NCI-H446 (cell line): ENCODE measurements at places on chromosomes 6 and 20.

- no peak for DNase-seq
Measured at GRCh38 chr6:157229713-157230112, 93.6 kb downstream of the TMEM242 start.

- no peak for DNase-seq
Measured at GRCh38 chr6:126210398-126211075, 129.4 kb upstream of the CENPW start.

GRCh38 chr6:138377844-138378243, at the start of gene SMIM28:
TSS of gene SMIM28 (plus strand) at chr6:138377905. CDS start at chr6:138378073, 168 bp downstream.
- no peak for DNase-seq

DNA sequence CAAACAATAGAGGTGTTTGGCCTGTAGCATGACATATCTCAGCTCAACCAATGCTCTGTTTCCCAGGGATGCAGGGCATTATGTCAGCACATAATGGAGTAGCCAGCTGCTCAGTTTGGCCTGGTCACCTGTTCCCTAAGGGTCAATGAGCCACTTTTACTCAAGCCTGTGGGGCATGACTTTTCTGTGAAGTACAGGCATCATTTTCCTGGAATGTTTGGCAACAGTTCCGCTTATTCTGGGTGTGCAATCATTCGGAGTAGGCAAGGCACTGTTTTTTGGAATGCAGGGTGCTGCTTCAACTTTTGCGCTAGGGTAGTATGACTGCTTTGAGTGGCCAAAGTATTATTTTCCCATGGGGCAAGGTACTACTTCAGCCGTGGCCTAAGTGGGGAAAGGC, 665.4 kb downstream of the EPHA7 start:
- no peak for DNase-seq

DNA sequence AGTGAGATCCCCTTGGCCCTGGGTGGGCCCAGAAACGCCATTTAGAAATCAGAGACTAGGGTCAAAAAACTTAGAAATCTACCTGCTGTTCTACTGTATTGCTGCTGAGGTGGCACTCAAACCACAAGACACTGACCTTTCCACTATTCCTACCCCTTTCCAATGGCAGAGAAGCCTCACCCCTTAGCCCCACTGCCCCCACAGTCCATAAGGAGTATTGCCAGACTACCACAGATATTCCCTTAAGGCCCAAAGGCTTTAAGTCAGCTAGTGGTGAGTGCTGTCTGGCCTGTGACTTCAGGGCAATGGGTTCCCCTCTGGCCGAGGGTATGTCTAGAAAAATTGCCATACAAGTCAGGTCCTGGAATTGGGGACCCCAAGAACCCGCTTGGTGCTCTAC, 656.1 kb downstream of the COL12A1 start:
- no peak for DNase-seq

- no peak for DNase-seq
Measured at GRCh38 chr6:97399208-97399607, 116.2 kb upstream of the MMS22L start.

DNA sequence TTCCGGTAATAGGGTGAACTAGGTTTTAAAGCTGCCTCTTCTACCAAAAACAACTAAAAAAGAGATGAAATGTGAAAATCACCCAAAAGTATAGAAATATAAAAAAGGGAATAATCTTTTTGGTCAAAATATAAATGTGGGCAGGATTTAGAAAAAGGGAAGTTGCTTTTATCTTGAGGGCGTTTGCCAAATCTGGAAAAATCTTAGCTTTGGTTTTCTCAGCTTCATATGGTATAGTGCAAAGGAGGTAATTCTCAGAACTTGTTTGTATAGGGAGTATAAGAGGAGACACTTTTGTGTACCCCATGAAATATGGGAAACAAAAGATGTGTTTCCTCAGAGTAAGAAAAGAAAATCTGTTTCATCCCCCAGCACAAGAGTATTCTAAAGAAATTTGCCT, 54.2 kb upstream of the TRIM26 start:
- no peak for DNase-seq

GRCh38 chr6:63690221-63690620, 54.6 kb downstream of the PHF3 start:
- DNase-seq = no peak

GRCh38 chr6:113788586-113788985, 68.6 kb upstream of the MARCKS start:
- no peak for DNase-seq

DNA sequence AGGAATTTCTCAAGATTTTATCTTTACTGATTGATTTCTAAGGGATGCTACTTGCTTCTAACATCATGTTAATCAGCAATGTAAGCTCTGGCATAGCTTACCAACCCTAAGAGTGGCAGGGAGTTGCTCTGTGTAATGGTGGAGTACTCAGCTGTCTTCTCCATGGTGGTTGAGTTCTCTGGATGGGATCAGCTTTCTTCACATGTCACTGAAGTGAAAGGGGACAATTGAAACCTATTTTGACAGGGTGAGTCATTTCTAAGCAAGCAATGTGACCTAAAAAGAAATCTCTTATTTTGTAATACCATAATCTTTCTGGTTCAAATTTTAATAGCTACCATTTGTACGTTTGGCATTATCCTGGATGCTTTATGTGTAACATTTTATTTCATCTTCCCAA, 430.4 kb downstream of the GJA1 start:
- DNase-seq = no peak

DNA sequence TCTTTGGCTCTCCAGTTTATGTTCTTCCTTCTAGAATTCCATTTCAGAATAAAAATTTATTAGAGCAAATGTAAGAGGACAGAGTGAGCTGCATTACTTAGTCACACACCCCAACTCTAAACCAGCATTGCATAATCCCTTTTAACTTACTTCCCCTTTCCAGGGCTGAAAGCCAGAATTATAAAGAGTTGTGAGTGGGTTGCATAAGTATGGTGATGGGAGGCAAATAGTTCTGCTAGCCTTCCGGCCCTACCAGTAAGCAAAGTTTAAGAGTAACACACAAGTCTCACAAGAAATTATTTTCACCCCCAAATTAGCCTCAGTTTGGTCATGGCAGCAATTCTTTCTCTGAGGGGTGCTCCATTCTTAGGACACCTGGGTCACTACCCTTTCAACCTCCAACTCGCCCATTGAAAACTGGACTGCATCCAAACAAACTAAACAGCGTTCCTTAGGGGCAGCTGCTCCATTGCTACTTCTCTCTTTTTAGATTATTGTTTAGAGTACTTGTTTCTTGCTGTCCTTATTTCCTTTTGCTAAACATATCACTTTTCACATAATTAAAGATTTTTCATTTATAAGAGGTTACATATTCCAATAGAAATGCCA, 1.6 kb downstream of the KIAA0408 start:
- no peak for DNase-seq

DNA sequence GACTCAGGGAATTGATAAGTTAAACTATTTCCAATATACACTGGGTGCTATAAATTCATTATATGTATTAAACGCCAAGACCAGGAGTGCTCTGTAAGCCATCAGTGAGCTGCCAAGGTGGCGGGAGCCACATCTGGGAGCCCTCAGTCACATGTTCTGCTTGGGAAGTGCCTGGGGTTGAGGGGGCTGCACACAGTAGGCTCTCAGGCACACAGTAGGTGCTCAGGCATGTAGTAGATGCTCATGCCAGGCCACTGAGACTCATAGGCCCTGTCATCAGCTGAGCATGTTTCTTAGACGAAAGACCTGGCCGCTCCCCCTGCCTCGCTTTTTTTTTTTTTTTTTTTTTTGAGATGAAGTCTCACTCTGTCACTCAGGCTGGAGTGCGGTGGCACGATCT, 83.3 kb upstream of the BHLHE23 start:
- DNase-seq = no peak

- DNase-seq = no peak
Measured at GRCh38 chr6:119348748-119349360, 707 bp downstream of the MAN1A1 start.

- DNase-seq = no peak
Measured at GRCh38 chr6:158863646-158864045, 44.5 kb upstream of the EZR start.

- no peak for DNase-seq
Measured at GRCh38 chr20:62244644-62245108, 6.4 kb downstream of the OSBPL2 start.

GRCh38 chr6:50610562-50610961, 102.8 kb upstream of the TFAP2D start:
- DNase-seq = no peak

- DNase-seq = no peak
Measured at GRCh38 chr6:17291778-17292177, 10.6 kb downstream of the RBM24 start.

GRCh38 chr20:48716086-48716485, 111.7 kb downstream of the PREX1 start:
- DNase-seq = no peak

GRCh38 chr20:48845721-48846306, 18.0 kb upstream of the PREX1 start:
- no peak for DNase-seq

DNA sequence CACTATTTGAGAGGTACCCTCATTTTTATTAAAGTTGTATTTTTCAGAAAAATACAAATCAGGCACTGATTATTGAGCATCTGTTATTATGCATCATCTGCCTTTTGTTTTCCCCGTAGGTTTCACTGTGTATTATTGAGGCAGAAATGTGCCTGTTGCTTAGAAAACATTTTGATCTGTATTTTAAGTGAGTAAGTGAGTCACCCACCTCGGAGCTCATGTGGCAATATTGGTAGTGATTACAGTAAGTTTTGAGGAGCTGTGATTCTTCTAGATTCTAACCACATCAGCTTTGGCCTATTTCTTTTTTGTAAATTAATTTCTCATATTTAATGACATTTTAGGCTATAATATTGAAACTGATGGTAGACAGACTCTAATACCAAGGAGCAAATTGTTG, 59.6 kb upstream of the LAMP5 start:
- DNase-seq = no peak

- DNase-seq = no peak
Measured at GRCh38 chr6:118736440-118736839, 85.0 kb upstream of the CEP85L start.

DNA sequence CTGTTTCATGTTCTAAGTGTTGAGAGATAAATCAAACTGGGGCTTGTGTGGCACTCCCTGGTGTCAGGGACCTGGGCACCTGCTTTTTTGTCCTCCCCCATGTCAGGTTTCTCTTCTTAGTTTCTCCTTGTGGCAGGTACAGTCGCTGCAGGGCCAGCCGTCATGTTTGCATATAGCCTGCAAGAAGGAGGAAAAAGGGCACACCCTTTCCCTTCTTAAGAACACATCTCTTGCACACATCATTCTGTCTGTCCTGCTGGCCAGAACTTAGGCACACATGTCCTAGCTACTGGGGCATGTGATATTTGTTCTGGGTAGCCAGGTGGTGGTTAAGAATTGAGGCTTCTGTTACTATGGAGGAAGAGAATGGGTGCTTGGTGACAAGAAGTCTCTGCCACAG, 27.9 kb downstream of the CDC5L start:
- no peak for DNase-seq

GRCh38 chr20:38623061-38623460, 21.5 kb downstream of the ARHGAP40 start:
- DNase-seq = no peak

- no peak for DNase-seq
Measured at GRCh38 chr6:38349795-38350194, 289.9 kb downstream of the BTBD9 start.

DNA sequence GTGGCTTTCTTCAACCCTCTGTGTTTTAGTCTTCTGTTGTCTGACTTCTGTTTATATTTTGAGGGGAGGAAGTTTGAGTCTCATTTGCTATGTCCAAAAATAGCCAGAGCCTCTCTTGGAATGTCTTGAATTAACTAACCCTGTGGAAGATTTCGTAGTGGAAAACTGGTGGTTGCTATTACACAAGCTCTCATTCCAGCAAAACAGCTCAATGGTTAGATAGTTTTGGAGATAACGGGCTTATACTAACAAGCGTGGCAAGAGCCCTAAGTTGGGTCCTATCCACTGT, 1.6 kb downstream of the CCN2 start:
- DNase-seq = no peak

GRCh38 chr6:166253281-166253681, 54.9 kb downstream of the PRR18 start:
- DNase-seq = no peak

DNA sequence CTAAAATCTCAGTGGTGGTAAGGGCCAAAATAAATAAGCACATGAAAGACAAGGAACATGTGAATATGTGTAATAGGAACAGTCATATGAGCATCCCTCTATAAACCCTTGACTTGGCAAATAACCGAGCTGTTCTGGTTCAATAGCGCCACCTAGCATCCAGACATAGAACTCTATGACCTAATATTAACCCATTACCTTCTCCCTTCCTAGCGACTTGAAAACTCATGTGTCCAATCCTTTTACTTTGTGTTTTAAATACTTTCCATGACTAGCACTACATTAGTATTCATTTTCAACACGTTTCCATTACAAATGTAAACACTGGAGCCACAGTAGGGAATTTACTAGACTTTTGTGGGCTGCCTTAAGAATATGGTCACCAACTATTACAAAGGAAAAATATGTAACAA, 279.7 kb downstream of the UST start:
- DNase-seq = peak; percentile 11

- no peak for DNase-seq
Measured at GRCh38 chr6:141415896-141416295, 716.8 kb upstream of the GJE1 start.

DNA sequence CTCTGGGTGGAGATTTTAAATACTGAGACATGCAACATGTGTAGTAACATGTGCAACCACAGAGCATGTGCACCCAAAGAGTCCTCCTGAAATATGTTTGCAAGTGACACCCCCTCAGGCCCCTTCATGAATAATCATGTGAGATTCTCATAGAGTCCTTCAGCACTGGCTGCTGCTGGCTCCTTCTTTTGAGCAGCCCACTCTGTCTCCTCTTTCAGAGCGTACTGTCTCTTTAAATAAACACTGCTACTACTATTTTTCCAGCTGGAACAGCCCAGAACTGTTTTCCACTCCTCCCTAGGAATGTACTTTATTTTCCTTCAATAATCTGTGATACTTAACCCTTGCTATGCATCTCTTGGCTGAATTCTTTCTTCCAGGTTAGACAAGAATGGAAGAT, 42.0 kb downstream of the HLA-DRB5 start:
- no peak for DNase-seq

- DNase-seq = no peak
Measured at GRCh38 chr20:11153819-11154218, 480.0 kb upstream of the JAG1 start.

- DNase-seq = peak; percentile 7
Measured at GRCh38 chr6:137290601-137291261, 71.5 kb upstream of the IFNGR1 start.

- no peak for DNase-seq
Measured at GRCh38 chr6:161526794-161527193, 252.9 kb upstream of the AGPAT4 start.

GRCh38 chr6:35034411-35035191, 106.5 kb downstream of the TCP11 start:
- no peak for DNase-seq

DNA sequence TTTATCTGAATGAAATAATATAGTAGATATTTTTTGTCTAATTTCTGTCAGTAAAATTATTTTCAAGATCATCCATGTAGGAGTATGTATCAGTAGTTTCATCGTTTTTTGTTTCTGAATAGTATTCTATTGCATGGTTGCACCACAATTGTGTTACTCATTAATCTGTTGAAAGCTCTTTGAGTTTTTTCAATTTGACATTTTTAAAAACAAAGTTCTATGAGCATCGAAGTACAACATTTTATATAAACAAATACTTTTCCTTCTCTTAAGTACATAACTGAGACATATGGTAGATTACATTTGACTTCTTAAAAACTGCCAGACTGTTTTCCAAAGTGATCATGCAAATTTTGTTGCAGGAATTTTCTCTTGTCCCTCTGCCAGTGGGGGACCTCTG, 1113.1 kb upstream of the CITED2 start:
- DNase-seq = no peak

GRCh38 chr6:12865117-12865516, 148.6 kb downstream of the PHACTR1 start:
- DNase-seq = no peak
